Motor neuron (in vitro differentiated cells): ENCODE measurements at places on chromosomes 3 and 15.
A peak's percentile ranks its signal among the peaks of the same experiment; 100 is the strongest.

DNA sequence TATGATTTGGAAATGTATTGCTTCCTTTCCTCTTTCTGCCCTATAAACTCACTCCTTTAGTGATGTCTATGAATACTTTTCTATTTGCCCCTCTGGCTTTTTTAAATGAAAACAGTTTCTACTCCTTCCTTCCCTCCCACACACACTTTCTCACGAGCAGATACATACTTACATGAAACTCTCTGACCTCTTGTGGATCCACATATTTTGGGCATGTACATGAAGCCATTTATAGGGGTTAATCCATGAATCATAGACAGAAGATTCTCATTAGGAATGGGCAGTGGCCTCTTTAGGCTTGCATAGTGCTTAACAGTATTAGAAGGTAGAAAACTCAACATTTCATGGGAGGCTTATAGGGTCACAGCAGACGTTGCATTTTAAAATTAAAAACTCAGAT lies 24.8 kb downstream of the ANAPC13 start:
- ATAC-seq, result no peak

DNA sequence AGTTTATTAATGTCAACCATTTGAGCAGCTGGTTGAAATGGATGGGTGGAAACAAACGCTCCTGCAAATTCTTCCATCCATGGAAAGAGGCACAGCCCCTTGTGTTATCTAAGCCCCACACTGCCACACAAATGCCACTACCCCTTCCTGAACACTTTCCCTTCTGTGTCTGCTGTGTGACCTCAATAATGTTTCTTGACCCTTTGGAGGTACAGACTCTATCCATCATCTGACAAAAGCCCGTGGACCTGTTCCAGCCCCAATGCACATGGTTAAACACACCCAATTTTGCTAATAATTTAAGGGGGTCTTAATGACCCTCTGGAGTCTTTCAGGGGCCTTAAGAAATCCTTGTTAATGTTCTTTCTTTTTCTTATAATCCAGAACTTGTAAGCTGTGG lies 482.2 kb upstream of the CFAP20DC start:
- peak; percentile 41 for ATAC-seq

GRCh38 chr3:178325330-178325729 lies 210.9 kb upstream of the KCNMB2 start:
- no peak for ATAC-seq

- ATAC-seq, result no peak
Observed at GRCh38 chr3:57681691-57682090, 11.2 kb downstream of the DENND6A start.

DNA sequence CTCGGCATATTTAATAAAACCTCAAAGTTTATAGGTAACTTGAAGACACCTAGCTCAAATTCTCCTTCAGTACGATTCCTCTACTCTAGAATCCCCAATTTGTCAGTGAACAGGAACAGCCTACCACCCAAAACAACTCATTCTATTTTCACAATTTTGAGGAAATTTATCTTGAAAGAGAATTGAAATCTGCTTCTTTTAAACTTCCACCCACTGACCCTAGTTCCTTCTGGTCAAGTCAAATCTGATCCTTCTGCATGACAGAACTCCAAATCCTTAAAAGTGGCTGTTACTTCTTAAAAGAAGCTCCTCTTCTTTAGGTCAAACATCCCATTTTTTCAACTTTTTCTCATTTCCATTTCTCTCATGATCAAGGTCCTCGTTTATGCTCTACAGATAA lies 4.4 kb downstream of the GABPB1 start:
- no peak for ATAC-seq

DNA sequence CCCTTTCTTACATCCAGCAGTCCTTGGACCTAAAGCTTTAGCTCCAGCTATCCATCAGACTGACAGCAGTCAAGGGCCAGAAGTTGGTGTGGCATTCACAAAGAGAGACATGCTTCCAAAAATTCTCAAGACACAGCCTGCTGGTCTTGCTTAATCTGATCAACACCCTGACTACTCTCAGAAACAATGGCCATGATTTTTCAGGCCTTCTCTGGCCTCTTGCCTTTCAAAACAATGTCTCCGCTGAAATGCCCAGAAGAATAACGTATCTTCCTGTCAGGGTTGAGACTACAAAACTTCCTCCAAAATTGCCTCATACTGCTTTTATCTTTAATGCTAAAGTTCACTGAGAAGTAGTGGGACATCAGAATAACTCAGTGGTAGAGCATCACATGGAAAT lies 205.4 kb upstream of the SETMAR start:
- ATAC-seq, result no peak

GRCh38 chr15:31364301-31365031 lies 37.8 kb downstream of the KLF13 start:
- ATAC-seq, result no peak

DNA sequence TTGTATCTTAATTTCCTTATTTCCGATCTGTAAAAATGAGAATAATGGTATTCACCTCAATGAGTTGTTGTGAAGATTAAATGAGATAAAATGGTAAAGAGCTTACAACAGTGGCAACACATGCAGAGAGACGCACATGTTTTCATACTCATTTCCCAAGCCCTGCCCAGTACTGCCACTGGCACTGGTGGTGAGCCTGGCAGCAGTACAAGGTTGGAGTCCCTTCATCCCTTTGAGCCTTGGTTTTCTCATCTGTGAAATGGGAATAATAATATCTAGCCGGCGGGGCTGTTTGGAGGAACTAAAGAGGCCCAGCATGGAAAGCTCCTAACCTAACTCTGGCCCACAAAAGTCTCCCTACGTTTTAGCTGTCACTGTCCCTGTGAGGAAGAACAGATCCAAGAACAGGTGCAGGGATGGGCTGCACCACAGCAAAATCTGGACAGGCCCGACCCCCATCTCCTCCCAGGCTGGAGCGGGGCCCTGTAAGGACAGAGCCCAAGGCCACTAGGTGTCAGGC lies 866 bp upstream of the CD276 start:
- ATAC-seq, result no peak

DNA sequence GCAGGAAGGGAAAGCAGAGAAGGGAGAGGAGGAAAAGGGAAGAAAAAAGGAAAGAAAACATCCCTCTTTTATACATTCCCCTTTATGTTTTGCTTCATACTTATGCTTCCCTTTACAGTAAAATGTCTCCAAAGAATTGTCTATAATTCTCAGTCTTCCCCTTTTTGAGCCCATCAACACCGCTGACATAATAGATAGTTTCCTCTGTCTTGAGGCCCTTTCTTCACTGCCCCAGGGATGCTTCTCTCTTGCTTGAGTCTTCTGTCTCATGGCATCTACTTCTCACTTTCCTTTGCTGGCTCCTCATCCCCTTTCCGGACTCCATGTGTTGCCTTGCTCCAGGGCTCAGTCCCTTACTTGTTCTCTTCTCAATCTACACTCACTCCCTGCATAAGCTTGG lies 99.7 kb upstream of the DAZL start:
- no peak for ATAC-seq

DNA sequence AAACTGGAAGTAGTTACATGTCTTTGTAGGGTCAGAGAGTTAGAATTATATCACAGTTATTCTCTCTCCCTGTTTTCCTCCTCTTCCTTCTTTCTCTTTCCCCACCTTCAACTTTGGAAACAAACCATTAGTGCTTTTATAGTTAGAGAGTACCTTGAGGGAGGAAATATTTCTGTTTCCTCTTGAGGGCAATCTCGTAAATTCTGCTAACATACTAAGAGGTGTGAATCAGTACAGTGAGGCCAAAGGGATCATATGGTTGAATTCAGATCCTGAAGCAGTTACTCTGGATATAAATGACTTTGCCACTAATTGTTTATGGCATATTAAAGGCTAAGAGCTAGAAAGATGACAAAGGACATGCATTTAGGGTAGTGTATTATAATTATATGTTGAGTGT lies 60.3 kb upstream of the CCNL1 start:
- ATAC-seq, result no peak

GRCh38 chr15:90582553-90582952 lies 52.8 kb downstream of the CRTC3 start:
- no peak for ATAC-seq

GRCh38 chr3:158742871-158743663 lies 10.8 kb upstream of the RARRES1 start:
- ATAC-seq, result no peak

DNA sequence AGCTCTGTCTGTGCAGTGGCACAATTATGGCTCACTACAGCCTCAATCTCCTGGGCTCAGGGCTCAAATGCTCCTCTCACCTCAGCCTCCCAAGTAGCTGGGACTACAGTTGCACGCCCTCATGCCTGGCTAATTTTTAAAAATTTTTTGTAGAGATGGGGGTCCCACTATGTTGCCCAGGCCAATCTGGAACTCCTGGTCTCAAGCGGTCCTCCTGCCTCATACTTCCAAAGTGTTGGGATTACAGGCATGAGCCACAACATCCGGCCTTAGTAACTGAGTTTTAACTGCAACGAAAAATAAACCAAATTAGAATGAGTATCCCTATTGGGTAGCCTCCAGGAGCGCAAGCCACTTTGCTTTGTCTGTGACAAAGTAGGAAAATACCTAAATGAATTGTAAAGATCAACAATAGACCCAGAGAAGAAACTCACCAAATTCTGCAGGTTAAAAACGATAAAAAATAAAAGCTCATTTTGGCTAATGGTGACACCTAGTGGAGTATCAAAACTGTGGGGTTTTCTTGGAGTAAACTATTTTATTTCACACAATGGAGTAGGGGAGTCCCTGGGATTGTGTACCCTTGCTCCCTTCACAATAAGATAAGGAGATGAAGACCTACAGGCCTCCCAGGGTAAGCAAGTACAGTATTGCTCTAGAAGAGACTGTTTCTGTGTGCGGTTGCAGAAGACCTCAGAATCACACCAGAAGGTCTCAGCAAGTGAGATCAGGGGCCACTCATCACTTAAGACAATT lies 21.0 kb upstream of the CA12 start:
- peak; percentile 45 for ATAC-seq

- ATAC-seq, result no peak
Observed at GRCh38 chr15:81858586-81858985, 187.2 kb downstream of the MEX3B start.

DNA sequence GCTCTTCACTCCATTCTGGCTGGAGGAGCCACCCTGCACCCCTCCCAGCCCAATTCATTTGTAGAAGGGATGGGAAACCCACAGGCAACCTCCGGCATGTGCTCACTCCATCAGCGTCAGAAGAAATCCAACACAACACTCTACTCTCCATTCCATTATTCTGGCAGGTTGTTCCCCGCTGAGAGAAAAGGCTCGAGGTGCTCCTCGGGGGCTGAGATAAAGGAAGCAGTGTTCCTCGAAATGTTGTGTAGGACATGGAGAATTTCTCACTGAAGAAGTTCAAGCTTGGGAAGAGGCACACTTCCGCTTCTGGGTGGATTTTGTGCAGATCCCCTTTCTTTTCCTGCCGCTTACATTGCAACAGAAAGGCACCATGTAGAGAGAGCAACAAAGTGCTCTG lies 355.0 kb upstream of the CFAP20DC start:
- ATAC-seq, result no peak

- no peak for ATAC-seq
Observed at GRCh38 chr3:160135851-160136250, 89.4 kb upstream of the C3orf80 start.

- no peak for ATAC-seq
Observed at GRCh38 chr3:148187296-148187695, 510.4 kb upstream of the AGTR1 start.

DNA sequence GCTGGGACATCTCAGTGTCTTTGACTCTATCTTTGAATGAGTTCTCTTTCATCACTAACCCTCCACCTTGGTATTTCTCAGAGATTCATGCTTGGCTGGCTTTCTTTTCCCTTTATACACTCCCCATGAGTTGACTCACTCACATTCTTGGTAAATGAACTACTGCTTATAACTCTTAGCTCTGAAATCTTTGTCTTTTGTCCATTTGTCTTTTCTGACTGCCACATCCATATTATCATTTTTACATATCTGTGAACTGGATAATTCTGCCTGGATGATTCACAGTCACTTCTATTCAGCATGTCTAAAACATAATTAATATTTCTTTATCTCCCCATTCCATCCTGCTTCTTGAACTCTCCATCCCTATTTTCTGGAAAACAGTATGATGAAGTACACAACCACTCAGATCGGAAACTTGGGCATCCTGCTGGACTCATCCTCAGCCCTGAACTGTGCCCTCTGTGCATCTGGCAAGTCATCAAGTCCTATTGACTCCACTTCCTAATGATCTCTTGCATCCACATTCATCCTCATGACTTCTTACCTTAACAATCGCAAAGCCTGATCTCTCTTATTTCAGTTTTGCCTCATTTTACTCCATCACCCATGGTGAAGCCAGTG lies 66.9 kb downstream of the KCNAB1 start:
- ATAC-seq, result no peak

- ATAC-seq, result no peak
Observed at GRCh38 chr3:45773072-45773471, 23.3 kb downstream of the SLC6A20 start.

DNA sequence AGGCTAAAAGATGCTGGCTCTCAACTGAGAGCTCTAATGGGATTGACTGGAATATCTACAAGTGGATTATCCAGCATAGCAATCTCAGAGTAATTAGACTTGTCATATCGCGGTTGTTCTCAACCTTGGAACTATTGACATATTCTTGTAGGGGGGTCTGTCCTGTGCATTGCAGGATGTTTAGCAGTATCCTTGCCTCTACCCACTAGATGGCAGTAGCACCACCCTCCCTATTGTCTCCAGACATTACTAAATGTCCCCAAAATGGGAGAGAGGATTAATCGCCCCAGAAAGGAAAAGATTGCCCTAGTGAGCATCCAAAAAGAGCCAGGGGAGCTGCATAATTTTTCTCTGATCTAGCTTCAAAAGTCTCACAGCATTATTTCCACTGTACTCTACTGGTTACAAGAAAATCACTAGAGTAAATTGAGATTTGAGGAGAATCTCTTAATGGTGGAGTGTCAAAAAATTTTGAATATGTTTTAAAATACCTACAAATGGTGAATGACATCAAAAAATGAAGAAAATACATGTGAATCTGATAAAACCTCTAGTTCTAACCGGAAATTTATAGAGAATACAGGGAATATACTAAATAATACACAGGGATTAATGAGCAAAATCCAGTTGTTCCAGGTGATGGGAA lies 388.2 kb upstream of the AGTR1 start:
- peak; percentile 86 for ATAC-seq

- ATAC-seq, result peak; percentile 90
Observed at GRCh38 chr3:147298511-147298982, 107.8 kb downstream of the ZIC4 start.

- ATAC-seq, result no peak
Observed at GRCh38 chr3:192915304-192915703, 2.4 kb downstream of the MB21D2 start.

- no peak for ATAC-seq
Observed at GRCh38 chr3:194875581-194876402, 190.1 kb downstream of the FAM43A start.

- ATAC-seq, result no peak
Observed at GRCh38 chr3:154469585-154469984, 39.6 kb upstream of the GPR149 start.

GRCh38 chr3:53890726-53891475 lies 758 bp downstream of the SELENOK start:
- ATAC-seq, result peak; percentile 2

DNA sequence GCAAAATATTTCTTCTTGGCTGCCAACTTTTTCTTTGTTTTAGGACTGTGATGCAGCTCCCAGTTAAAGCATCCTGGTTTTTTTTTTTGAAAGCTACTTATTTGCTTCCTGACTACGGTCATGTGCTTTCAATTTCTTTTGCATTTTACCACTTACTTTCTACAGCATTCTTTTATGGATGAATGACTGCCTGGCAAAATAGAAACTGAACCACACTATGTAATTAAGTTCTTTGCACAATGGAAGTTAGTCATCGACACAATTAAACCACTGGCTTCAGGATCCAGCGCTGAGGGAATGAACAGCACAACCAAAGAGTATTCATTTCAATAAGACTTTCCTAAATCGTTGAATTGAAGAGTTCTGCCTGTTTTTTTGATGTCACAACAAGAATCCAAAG lies 82.2 kb upstream of the EPHA3 start:
- ATAC-seq, result peak; percentile 93
